ENCODE measurements at places on chromosomes 3 and 15.

GRCh38 chr3:164406281-164406680 lies 672.0 kb downstream of the SI start:
- no peak for DNase-seq

- DNase-seq: no peak
These were observed 629.2 kb upstream of the NAALADL2 start for GRCh38 chr3:174229916-174230315.

- DNase-seq: no peak
These were observed 1.9 kb downstream of the NEIL1 start for GRCh38 chr15:75348562-75349350.

DNA sequence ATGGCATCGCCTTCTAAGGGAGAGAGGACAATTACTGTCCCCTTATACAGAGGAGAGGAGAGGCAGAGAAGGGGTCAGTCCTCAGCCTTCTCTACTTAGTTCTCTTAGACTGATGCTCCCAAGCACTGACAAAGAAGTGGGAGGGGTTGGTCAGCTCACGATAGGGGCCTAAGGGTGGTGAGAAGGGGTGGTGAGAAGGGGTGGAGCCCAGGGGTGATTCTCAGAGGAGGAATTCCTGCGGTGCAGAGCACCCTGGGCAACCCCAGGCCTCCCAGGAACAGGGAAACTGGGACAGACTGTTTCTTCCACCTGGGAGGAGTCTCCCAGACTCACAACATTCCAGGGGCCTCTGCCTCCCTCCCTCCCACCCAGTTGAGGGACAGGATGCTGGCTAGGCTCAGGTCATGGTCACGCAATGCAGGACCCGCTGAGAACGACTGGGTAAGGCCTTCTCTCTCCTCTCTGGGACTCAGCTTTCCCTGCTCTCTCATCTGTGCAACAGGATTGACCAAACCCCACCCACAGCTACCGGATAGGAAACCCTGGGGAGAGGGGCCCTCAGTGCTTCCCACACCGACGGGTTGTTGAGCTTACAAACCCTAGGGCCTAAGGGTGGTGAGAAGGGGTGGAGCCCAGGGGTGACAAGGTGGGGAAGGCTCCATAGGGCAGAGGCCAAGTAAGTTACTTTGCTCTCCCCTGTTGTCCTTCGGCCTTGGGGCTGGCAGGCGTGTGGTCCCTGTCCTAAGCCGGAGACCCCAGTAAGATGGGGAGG lies 1.5 kb downstream of the TPRA1 start:
- no peak for DNase-seq

GRCh38 chr3:161556533-161556932 lies 59.9 kb downstream of the OTOL1 start:
- no peak for DNase-seq
